ENCODE measurements at places on chromosomes 7 and 10.
A peak's percentile ranks its signal among the peaks of the same experiment; 100 is the strongest.

DNA sequence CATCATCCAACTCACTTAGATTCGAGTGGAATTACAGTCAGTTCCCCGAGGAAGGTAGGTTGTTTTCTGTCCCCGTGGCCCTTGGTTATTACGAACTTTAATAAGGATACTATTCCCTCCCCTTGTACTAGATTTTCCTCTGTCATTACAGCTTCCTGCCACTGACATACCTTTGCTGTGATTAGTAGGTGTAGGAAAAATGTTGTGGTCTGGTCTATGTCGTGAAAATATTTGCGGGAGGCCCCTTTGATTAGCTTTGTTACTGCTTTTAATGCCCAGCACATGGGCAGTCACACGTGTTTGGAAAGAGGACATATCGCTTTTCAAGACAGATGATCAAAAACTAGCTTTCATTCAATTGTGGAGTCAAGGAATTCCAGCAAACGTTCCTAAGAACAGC lies 92.2 kb downstream of the GATA3 start:
- DNase-seq = no peak

GRCh38 chr7:36459236-36459960 lies 69.7 kb downstream of the ANLN start:
- DNase-seq = no peak

DNA sequence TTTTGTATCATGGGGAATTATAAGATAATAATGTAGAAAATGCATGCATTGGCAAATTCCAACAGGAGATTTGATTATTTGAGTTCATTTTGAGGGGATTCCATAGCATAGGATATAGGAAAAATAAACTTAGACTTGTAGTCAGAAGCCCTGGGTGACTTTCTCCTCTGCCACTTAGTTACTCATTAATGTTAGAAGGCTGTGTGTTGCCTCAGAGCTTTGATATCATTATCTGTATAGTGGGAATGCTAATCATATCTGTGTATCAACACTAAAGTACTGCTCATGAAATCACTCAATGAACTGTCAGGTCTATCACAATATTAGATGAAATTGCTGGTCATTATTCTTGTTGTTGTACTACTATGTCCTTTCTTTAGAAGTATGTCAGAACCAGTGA lies 23.0 kb upstream of the TEX47 start:
- DNase-seq = no peak

GRCh38 chr10:15280462-15280861 lies 90.6 kb downstream of the FAM171A1 start:
- DNase-seq = no peak

- no peak for DNase-seq
These were observed 58.8 kb upstream of the AKR1E2 start for GRCh38 chr10:4767033-4767814.

GRCh38 chr7:47218378-47219176 lies 363.3 kb downstream of the TNS3 start:
- DNase-seq = no peak

- no peak for DNase-seq
These were observed 126.7 kb upstream of the WNT16 start for GRCh38 chr7:121202125-121202524.

GRCh38 chr7:79782256-79782655 lies 328.8 kb upstream of the MAGI2 start:
- no peak for DNase-seq

- DNase-seq = no peak
These were observed 27.0 kb upstream of the ZPBP start for GRCh38 chr7:50119815-50120637.

- no peak for DNase-seq
These were observed 683.7 kb downstream of the LRMDA start for GRCh38 chr10:76115131-76115470.

DNA sequence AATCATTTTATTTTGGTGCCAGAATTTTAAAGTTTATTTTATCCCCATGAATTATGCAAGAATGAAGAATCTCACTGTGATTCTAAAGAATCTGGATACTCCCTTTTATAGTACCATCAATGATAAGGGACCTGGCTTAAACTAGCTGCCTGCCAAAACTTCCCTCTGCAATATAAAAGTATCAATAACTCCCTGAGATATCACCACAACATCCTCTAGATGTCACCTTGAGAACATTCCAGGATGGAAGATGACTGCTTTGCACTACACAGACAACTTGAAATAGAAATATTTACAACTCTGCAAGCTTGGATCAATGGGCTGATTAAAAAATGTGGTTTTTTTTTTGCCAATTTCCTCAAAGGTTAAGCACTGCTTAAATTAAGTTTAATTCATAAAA lies 142.1 kb downstream of the SLC25A13 start:
- DNase-seq = no peak

GRCh38 chr10:97336446-97336845 lies 1.9 kb upstream of the FRAT2 start:
- no peak for DNase-seq

- no peak for DNase-seq
These were observed 38.7 kb downstream of the CALML5 start for GRCh38 chr10:5460468-5461202.

DNA sequence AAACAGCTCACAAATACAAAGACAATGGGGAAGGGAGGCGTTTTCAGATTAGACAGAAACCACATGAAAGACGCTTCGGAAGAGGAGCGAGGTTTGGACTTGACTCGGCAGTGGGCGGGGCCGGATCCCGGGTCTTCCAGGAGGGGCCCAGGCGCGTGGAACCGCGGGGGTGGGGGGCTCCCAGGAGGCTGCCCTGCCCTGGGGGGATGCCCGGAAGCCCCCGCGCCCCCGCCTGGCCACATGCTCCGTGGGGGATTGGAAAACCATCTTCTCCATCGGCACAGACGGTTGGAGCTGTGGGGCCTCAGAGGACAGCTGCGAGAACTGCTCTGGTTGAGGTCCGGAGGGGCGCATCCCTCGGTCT lies 186.0 kb upstream of the SHH start:
- no peak for DNase-seq

DNA sequence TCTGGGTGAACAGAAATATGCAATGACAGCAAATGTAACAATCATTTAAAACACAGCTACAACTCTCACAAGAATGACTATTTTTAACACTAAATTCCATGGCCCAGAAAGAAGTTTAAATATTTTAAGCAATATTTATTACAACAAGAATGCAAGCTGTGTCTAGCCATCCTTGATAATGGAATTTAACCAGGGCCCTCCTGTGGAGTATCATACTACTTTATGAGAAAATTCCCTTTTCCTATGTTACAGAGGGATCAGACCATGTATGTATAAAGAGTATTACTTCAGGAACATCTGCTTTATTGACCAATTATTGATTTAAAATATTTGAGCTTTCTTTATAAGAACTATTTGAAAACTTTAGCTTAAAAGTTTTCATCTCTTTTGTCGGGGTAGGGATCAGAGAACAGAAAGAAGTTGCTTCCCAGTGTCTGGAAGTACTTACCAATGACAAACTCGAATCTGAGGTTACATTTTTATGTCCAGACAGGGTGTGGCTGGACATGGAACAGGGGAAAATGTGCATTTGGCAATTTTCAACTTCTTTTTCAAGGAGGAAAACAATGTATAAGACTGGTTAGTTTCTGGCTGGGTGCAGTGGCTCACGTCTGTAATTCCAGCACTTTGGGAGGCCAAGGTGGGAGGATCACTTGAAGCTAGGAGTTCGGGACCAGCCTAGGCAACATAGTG lies 48.3 kb upstream of the NRBF2 start:
- DNase-seq = no peak

DNA sequence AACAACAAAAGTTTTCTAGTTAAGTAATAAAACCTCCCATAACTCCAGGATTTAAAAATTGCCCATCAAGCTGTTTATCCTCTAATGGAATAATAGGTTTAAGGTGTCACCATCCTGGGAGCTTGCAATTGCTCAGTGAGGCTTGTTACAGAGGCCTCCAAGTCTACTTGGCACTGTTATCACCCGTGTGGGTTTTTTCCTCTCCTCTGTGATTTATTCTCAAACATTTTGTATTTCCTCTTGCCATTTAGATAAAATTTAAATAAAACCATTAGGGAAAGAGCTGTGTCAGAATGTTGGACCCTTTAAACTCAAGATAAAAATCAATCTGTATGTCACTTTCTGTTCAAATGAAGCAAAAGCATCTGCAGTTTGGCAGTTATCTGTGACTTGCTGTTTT lies 202.6 kb downstream of the GALNT17 start:
- no peak for DNase-seq

GRCh38 chr7:158396301-158396905 lies 191.2 kb downstream of the PTPRN2 start:
- no peak for DNase-seq

GRCh38 chr7:22561321-22561811 lies 61.4 kb upstream of the STEAP1B start:
- DNase-seq = no peak

DNA sequence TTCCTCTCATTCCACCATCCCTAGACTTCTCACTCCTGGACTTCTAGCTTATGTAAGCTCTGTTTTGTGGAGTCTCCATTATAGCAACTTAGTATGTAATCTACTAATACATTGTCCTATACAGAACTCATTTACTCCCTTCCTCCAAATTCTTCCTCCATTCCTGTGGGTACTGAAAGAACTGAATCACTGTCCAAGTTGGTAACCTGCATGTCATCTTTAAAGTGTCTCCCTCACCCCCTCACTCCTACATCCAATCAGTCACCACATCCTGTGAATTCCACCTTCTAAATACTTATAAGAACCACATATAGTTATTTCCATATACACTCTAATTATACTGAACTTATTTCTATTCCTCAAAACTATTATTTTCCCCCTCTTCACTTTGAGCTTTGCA lies 20.3 kb downstream of the AASS start:
- no peak for DNase-seq

GRCh38 chr10:73655990-73656298 lies at the start of gene SYNPO2L:
Gene SYNPO2L, minus strand, starts transcription at chr10:73656029. Its CDS starts 107 bp downstream, at chr10:73655922.
- DNase-seq = no peak

GRCh38 chr10:20114179-20114578 lies 297.9 kb downstream of the PLXDC2 start:
- DNase-seq = no peak

GRCh38 chr10:129471447-129472175 lies 4.6 kb downstream of the MGMT start:
- no peak for DNase-seq

DNA sequence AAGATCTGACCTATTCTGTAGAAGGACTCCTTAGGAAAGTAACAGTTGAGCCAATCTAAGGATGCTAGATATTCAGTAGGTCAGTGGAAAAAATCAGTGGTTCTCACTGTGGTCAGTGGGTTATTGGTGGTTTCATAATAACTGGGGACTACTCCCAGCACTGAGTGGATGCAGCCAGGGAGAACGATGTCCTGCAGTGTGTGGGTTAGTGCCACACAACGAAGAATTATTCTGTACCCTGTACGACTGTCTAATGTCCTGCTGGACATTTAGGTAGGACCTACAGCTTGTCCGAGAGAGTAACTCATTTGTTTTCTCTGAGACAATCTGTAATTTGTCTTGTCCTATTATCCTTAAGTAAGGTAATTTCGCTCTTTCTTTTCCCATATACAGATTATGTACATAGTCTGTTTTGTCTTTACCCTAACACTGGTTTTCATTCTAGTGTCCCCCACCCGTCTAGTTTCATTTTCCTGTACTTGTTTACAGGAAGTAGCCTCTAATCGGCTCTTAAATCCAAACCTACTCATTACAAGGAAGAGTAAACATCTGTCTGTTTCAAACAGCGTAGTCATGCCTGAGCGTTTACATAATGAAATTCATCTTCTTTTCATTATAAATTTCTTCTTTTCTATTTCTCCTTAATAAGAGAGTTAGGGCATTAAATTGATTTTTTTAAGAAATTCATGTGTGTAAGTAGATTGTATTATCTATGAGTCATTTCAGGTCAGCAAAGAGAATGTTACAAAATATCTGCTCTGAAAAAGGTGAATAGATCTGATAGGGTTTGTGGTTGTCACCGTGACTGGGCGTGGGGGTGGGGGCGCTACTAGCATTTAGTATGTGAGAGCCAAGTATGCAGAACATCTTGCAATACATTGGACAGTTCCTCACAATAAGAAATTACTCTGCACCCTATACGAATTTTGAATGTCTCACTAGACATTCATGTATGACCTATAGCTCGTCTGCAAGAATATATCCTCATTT lies 8.3 kb upstream of the ZC3HAV1L start:
- DNase-seq = peak; percentile 20

GRCh38 chr7:91690541-91691070 lies 189.9 kb downstream of the MTERF1 start:
- DNase-seq = no peak

- DNase-seq = no peak
These were observed 68.9 kb downstream of the PTPRZ1 start for GRCh38 chr7:121941830-121942229.

DNA sequence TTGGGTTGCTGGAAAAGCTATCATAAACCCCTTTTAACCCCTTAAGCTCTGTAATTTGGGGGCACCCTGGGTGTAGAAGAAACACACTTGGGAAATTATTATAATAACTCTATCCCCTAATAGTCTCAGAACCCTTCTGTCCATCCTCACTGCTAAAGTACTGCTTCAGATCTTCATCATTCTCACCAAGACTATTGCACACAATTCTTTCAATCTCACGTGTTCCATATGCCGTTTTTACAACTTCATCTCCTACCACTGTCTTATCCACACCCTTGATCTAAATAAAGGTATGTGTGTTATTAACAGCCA lies 15.8 kb downstream of the ANKRD22 start:
- no peak for DNase-seq

DNA sequence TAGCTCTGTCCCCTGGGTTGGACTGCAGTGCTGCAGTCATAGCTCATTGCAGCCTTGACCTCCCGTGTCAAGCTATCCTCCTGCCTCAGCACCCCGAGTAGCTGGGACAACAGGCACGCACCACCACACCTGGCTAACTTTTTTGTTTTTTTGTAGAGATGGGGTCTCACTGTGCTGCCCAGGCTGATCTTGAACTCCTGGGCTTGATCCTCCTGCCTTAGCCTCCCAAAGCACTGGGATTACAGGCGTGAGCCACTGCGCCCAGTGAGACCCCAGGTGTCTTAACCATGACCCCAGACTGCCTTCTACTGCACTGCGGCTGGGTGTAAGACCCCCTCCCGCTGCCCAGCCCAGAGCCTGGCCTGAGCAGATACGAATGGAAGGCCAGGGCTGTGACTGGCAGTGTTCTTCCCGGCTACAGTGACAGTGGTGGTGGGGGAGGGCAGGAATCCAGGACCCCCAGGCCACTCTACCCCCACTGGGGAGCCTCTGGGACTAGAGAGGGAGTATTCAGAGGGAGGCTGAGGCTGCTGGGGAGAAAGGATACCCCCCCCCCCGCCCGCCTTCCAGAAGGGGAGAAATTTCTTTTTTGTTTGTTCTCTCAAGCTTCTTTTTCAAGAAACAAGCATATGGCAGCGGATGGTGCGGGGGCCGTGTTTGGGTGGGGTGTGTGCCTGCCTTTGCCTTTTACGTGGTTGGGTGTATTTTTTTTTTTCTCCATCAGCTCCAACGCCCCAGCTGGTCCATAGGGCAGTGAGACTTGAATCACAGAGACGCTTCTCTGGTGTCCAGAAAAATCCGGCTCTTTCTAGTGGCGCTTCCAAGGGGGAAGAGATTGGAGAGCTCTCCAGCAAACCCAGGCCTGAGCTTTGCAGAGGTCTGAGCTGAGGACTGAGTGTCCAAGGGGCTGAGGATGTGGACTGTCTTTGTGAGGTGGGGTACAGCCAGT lies 36.6 kb downstream of the GTF2IRD1 start:
- no peak for DNase-seq
